ENCODE measurements at places on chromosomes 16 and 17.
A peak's percentile ranks its signal among the peaks of the same experiment; 100 is the strongest.

- no peak for DNase-seq
Measured at GRCh38 chr17:29344201-29344856, 45.8 kb upstream of the TAOK1 start.

GRCh38 chr17:55601874-55602364 lies 90.7 kb upstream of the SMIM36 start:
- peak; percentile 22 for DNase-seq

DNA sequence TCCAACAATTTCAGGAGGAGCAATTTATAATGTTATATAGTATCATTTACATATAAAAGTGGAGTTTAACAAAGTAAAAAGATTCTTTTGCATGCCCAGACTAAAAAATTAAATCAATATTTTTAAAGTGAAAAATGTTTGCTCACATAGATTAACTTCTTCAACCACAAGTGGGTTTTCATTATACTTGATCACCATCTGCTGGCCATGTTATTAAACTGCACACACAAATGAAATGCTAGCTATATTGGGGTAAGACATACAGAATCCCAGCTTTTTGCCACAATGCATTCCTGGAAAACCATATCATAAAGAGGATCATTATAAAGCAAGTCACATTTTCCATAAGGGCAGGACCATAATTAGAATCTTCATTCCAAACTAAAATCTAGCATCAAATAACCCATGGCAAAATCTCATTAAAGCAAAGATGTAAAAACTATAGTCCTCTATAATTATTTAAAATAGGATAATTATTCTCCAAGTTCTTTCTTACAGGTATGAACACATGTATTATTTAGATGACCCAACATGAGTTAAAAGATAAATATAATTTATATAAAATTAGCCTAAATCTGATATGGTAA lies 26.3 kb downstream of the CEP112 start:
- DNase-seq, result peak; percentile 78

DNA sequence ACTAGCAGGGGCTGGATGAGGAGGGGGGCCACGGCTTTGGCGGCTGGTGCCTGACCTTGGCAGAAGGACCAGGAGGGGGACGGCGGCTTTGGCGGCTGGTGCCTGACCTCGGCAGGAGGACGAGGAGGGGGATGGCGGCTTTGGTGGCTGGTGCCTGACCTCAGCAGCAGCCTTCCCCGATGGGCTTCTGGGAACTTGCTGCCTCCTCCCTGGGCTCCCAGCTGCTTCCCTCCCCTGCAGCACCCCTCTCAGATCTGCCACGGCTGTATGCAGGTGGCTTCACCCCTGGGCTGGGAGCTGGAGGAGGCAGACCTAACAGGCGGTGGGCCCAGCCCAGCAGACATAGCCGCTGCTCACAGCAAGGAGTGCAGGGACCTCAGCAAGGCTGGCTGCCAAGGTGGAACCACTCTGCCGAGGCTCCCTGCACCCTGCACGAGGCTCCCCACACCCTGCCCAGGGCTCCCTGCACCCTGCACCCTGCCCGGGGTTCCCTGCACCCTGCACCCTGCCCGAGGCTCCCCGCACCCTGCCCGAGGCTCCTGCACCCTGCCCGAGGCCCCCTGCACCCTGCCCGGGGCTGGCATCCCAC lies 38.4 kb upstream of the CBFA2T3 start:
- no peak for DNase-seq

DNA sequence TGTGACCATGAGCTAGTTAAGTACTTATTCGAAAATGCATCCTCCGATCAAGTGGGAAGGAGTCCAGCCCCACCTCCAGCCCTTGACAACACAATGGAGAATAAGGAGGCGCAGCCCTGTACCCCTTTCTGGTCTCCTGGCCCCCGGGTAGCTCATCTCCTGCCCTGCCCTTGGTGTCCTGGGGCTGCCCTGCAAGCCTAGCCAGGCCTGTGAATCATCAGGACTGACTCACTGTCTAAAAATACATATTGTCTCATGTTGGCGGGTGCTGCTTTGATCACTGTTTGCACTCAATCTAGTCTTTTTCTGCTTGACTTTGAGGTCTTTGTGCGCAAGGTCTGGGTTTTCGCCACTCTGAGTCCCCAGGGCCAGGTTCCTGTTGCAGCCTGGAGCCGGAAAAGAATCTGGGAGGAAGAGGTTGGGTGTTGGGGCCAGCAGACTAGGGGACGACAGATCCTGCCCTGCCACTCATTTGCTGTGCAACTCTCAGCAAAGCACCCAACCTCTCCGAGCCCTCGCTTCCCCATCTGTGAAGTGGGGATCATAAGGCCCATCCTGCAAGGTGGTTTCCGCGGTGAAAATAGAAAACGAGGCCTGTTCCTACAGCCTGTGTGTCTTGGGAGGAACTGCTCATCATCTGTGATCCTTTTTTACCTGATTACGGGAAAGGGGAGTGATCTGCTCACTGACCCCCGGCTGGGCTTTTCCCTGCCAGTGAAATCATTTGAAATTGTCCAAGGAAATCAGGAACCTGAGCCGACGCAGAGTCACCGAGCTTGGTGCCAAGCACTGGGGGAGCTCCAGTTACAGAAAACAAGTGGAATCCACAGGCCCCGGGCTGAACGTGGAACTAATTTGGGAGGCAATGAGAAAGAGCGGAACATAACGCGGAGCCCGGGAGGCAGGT lies 230.4 kb downstream of the PARN start:
- DNase-seq, result no peak

DNA sequence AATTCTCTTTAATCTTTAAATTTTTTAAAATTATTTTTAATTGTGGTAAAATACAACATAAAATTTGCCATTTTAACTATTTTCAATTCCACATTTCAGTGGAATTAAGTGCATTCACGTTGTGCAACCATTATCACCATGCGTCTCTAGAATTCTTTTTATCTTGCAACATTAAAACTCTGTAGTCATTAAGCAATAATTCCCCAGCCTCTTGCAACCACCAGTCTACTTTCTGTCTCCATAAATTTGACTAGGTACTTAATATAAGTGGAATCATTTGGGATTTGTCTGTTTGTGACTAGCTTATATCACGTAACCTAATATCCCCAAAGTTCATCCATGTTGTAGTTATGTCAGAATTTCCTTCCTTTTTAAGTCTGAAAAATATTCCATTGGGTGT lies 79.1 kb downstream of the TAOK1 start:
- DNase-seq, result no peak
